ENCODE measurements at places on chromosomes 3 and 15.
A peak's percentile ranks its signal among the peaks of the same experiment; 100 is the strongest.

DNA sequence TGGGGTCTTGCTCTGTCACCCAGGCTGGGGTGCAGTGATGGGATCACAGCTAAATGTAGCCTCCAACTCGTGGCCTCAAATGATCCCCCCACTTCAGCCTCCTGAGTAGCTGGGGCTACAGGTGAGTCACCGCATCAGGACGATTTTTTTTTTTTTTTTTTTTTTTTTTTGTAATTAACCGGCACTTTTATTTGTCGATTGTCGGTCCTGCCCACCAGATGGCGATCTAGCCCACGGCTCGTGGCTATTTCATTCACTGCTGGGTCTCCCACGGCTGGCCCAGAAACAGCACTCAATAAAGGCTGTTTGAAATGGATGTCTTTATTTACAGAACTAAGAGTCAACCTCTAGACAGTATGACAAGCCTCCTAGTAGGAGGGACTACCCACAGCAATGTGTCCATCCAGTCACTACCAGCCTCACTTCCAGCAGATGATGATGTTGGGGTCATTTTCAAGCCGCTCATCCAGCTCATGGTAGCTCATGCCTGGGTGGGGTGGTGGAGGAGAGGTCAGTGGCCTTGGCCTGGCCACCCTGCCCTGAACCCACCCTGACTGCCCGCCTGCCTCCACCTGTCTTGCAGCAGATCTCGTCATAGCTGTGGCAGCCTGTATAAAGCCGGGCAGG, 1.8 kb upstream of the ZMYND10 start:
- peak; percentile 75 for DNase-seq

DNA sequence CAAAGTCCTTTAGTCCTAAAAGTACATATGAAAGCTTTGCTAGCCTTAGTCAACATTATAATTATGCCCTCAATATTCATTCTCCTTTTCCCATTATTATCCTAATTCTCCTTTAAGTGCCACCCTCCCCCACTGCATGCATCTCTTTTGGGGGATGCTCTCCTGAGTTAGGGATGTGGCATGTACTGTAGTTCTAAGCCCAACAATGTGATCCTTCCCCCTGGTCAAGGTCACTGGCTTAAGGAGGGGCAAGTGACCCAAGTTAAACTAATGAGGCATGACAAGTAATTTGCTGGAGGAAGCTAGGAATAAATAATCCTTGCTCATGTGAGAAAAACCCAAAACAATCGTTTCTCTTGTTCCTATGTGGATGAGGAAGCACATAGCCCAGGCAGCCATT, 343.9 kb upstream of the SUCLG2 start:
- no peak for DNase-seq

GRCh38 chr3:186784820-186785494, 1.6 kb downstream of the EIF4A2 start:
- DNase-seq: no peak

- DNase-seq: no peak
These were observed 376.4 kb downstream of the CNTN6 start for GRCh38 chr3:1469248-1469647.

- no peak for DNase-seq
These were observed 124.3 kb upstream of the RGMA start for GRCh38 chr15:93213281-93213680.

- no peak for DNase-seq
These were observed 40.0 kb downstream of the ASB7 start for GRCh38 chr15:100642213-100642949.

DNA sequence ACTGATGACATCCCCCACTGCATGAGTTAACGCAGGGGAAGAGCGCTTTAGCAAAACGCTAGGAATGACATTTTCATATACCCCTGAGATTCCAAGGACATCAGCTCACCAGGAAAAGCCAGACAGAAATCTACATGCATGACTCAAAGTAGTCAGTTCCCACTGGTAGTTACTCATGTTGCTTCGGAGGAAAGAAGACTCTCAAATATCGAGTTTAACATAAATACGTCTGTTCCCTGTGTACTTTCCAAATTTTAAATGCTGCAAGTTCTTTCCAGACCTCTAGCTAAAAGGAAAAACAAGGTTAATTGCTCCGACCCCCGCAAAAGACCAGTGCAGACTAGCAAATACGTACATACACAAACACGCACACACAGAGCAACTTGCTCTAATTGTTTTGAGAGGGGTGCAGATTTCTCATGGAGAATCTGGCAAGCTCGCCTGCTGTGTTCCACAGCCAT, 115.4 kb upstream of the PRICKLE2 start:
- DNase-seq: no peak

GRCh38 chr3:181622365-181622764, 89.4 kb upstream of the SOX2 start:
- no peak for DNase-seq

GRCh38 chr15:42035435-42035761, 14.6 kb upstream of the PLA2G4E start:
- DNase-seq: no peak

GRCh38 chr3:36648241-36649034, 115.9 kb downstream of the DCLK3 start:
- no peak for DNase-seq
